NCI-H1694 (cell line): ENCODE measurements at places on chromosomes 6 and 20.

GRCh38 chr6:111802015-111802414, 71.2 kb downstream of the FYN start:
- no peak for DNase-seq

- no peak for DNase-seq
These were observed 55.9 kb downstream of the TBC1D7 start for GRCh38 chr6:13272131-13273046.

GRCh38 chr6:43171707-43172103, 636 bp downstream of the SRF start:
- no peak for DNase-seq

DNA sequence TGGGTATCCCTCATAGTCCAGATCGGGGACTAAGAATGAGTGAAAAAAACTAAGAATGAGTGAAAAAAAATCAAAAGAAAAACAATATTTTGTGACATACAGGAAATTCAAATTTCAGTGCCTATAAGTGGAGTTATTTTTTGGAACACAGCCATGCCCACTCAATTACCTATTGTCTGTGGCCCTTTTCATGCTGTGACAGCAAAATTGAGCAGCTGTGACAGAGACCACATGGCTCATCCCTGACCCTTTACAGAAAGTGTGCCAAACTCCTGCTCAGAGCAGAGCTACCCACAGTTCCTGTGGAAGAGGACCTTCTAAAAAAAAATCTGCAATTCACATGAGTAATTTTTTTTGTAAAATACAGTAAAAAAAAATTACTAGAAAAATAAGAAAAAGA, 1.4 kb downstream of the NCR2 start:
- peak; percentile 3 for DNase-seq

- DNase-seq = no peak
These were observed 62.0 kb downstream of the ATXN1 start for GRCh38 chr6:16698997-16699868.

DNA sequence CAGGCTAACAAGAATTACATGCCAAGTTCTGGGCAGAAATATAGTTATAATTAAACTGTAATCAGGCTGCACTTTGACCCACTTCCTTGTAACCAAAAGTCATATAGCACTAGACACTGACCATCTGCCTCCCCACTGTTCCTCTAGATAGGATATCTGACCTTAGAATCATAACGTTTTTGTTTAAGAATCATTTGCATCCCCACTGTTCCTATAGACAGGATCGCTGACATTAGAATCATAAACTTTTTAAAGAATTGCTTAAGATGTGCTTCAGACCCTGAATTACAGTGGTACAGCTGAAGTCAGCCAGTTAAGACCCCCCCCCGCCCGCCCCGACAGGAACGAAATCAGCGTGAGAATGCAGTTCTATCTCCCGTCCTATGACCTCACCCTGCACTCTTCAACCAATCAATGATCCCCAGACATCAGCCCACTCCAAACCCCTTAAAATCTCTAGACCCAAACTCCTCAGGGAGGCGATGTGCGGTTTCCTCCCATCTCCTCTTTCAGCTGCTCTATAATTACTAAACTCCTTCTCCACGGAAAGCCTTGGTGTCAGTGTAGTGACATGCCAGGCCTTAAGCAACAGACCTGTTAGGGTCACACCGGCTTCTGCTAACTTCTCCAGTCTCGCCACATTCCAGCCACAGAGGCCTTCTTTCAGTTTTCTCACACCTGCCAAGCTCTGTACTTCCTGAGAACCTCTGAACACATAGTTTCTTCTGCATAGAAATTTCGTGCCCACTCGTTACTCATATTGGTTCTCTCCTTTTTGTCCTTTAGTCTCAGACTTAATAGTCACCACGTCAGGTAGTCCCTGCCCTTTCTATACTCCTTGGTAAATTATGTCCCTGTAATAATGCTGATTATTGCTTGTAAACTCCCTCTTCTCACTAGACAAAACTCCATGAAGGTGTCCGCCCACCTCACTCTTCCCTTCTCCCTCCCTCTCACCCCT, 93.5 kb downstream of the DTNBP1 start:
- DNase-seq = no peak
